Stimulated activated CD8-positive, alpha-beta memory T cell treated with anti-CD3 and anti-CD28 coated beads, Interleukin-2, amount 100 ng/mL, for 1 hour (primary cell): ENCODE measurements at places on chromosomes 2 and 18.

- DNase-seq: no peak
Measured at GRCh38 chr2:54685263-54685775, 38.1 kb upstream of the EML6 start.

- no peak for DNase-seq
Measured at GRCh38 chr2:47497843-47498460, 95.0 kb downstream of the MSH2 start.

DNA sequence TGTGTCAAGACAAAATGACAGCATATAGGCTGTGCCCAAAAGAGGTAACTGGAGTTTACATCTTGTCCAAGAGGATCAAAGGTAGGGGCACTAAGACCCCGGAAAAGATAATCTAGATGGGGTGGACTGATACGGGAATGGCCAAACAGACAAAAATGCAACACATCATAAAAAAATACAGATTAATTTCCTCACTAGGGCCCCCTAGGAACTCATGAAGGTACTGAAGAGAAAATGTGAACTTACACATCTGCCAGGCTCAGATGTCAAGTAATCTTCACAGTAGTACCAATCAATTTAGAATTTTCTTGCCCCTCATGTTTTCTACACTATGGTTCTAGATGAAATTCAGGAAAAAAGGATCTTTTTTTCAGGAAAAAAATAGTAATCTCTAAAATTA lies 115.6 kb upstream of the REG3A start:
- no peak for DNase-seq

DNA sequence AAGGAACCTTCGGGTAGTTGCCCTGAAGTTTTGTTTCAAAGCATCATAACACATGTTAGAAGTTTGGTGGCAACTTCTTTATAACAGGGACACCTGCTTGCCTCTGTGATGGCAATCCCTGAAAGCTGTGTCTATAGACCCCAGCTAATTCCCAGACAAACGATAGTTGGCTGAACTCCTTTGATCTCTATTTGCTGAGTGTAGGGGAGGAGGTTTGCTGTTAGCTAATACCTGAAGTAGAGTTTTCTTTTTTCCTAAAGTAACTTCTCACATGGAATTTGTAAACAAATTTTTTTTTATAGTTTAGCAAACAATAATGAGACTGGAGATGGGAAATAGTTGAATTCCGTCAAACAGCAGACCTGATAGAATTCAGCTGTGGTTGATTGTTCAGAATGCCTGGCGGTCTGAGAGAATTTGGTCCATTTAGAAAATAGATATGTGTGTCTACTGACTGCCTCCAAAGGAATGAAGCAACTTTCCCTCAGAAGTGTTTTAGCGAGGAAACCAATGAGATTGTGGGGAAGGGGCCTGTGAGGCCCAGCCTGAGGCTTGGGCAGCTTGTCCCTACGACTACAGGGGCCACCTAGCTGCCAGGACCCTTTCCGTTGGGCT lies 123.5 kb upstream of the EPAS1 start:
- no peak for DNase-seq

DNA sequence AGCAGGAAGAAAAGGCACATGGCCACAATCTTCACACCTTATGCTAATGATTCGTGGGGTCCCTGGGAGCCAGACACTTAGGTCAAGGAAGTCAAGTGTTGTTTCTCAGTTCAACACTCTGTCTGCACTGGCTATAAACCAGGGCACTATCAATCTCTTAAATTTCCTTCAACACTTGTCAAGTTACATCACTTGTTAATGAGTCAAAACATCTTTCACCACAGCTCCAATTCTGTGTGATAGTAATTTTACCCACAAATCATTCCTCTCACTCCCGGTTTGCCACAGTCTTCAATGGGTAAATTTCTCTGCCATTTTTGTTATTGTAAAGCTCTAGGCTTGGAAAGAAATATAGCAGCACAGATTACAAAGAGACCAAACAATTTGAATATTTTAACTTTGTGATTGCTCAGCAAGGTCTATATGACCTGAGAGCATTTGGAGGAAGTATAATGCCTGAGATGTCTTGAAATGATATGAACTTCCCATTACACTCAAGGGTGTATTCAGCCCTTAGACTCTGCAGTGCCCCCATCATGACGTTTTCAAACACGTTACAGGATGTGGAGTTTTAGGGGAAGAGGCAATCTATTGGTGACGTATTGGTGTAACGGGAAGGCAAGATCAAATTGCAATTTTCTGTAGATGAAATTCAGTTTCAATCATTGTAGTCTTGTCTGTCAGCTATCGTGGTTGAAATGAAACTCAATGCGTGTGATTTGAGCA lies 78.7 kb downstream of the ICOS start:
- no peak for DNase-seq

DNA sequence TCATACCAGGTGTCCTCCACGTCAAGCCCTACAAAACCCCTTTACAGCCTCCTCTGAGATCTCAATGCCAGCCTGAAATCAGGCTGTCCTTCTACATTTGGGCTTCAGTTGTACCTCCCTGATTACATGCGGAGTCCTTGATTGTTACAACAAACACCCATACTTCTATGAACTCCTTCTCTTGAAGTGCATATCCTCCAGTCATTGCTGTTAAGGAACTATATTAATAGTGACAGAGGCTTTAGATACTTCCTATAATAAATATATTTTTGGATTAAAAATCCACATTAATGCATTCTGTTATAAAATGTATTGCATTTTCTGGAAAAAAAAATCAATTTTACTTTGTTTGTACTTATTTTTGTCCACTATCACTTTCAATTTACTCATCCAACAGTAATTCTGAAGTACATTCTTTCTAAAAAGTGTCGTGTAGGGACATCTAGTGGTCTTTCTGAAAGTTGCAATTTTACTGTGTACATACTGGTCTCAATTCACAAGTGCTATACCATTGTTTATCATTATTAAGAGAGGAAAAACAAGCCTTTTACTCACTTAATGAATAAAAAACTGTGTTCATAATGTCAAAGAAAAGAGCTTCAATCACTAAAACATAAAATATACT lies 316.4 kb downstream of the DSEL start:
- DNase-seq: no peak

- DNase-seq: no peak
Measured at GRCh38 chr2:55017880-55018279, 32.4 kb downstream of the RTN4 start.

DNA sequence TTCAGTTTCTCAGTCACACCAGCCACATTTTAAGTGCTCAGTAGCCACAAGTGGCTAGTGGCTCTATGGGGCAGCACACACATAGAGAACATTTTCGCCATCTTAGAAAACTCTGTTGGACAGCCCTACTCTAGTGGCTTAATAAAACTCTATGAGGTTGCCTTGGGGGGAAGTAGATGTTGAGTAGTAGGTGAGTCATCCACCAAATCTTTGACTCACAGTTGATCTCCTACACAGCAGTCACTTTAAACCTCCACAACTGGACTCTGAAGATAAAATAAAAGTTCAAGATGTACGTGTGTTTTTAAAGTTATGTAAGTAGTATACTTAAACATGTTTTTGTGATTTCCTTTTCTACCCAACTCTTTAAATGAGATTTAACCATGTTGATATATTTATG lies 379.0 kb downstream of the SETBP1 start:
- DNase-seq: no peak

GRCh38 chr2:173051463-173052215 lies 24.0 kb upstream of the MAP3K20 start:
- DNase-seq: no peak
